ENCODE measurements at places on chromosomes 3 and 15. TPM values are rescaled to one million over a fixed set of nuclear protein-coding genes. Genes with fewer than 3 reads are reported as not detected.

DNA sequence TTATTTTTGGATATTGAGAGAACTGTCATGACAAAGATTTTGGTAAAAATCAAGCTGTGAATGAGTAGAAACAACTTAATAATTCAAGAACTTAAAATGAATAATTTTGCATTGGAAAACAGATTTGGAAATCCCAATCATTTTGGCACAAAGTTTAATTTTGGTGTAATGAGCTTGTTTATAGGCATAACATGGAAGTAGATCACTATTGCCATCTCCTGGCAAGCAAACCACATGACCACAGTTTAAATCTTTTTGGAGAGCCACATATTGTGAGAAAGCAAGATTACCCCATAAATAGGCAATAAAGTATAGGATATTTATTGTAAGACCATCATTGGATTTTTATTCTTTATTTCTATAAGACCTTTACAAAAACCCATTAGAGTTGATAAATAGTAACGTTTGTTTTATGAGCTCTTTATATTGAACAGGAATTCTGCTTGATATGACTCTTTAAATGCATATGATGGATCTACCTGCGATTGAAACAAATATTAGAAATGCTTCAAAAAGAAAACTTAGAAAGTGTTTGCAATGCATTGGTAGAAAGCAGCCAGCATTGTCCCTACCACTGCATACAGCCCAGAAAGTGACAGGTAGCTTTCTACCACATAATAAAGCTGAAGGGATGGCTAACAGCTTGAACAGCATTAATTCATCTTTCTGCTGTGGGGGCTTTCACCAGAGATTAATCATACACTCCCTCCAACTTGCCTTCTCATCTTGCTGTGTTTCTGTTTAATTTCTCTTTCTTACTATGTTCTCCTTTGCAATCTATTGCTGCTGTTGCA, 766.8 kb downstream of the TBL1XR1 start:
- DNase-seq = no peak

FSD2 gene
- 0.09 TPM for polyA plus RNA-seq

- no peak for DNase-seq
These were observed 508.8 kb downstream of the DIPK2A start for GRCh38 chr3:144480416-144480919.

POC1A gene
- 1.3 TPM for polyA plus RNA-seq

DNA sequence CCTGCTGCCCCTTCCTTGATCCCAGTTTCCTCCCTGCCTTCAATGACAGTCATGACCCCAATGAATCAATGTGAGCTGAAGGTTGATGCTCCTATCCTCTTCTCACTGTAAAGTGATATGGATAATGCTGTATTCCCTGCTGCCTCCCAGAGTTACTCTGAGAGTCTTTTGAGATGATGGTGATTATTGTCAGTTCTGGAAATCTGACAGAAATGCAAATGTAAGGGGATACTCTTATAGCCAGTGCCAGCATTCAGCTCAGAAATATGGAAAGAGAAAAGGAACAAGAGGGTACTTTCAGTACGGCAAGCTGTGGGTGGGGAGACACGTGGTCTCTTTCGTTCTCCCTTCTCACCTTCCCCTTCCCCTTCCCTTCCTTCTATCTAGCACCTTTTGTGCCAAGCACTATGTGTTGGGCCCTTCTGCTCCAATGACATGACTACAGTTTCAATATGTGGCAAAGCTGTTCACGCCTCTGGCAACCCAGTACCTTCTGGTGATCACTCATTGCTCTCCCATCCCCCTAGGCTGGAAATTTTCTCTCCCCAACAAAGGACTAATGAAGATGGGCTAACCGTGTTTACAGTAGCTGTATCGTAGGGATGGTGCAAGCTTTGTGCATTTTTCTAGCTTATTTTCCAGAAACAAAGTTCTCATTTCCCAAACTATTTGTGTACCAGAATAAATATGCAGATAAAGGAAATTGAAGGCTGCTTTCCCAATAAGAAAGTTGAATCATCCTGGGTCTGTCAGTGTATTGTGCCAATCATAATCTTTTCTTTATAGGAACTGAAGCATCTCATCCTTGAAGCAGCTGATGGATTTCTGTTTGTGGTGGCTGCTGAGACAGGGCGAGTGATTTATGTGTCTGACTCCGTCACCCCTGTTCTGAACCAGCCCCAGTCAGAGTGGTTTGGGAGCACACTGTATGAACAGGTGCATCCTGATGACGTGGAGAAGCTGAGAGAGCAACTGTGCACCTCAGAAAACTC, 70.3 kb downstream of the ARNT2 start:
- no peak for DNase-seq

RHO gene
- not detected for polyA plus RNA-seq

DPPA2 gene
- not detected for polyA plus RNA-seq

DNA sequence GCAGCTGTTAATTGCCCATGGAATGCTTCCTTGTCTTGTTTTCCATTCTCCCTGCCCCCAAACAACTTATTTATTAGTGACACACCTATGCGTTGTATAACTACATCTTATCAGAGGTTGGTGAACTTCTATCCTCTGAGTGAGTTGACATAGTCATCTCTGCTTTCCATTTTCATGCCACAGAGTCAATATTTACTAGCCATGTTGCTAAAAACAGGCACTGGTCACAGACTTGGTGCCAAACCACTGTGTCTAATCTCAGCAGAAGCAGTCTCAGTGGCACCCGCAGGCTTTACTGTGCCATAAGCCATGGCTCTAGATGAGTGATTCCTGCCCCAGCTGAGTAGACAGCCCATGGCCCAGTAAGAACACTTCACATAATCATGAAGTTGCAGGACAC, 26.5 kb downstream of the DAPK2 start:
- DNase-seq = no peak

- DNase-seq = no peak
These were observed 29.2 kb downstream of the PDHB start for GRCh38 chr3:58404396-58404795.

ACKR4 gene
- polyA plus RNA-seq = not detected

DNA sequence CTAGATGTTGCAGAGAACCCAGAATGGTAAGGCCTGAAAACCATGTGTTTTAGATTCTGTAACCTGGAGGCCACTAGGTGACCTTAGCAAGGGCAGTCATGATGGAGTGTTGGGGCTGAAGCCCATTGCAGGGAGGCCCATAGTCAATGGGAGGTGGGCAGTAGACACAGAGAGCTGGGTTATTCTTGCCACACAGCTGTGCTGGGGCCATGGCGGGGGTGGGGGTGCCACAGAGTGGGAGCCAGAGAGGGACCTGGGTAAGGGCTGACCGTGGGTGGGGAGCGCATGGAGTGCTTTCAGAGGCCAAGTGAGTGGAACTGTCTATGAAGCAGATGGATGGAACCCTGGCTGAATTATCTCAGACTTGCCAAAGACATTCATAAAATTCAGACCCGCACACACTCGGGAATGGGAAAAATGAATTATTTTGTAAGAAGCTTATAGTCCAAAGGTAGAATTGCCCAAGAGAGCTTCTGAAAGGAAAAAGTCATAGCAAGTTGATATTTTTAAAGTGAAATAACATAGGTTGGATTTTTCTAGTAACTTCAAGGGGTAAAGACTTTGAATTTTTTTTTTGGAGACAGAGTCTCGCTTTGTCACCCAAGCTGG, 53.9 kb downstream of the SMAD3 start:
- DNase-seq = no peak

DNA sequence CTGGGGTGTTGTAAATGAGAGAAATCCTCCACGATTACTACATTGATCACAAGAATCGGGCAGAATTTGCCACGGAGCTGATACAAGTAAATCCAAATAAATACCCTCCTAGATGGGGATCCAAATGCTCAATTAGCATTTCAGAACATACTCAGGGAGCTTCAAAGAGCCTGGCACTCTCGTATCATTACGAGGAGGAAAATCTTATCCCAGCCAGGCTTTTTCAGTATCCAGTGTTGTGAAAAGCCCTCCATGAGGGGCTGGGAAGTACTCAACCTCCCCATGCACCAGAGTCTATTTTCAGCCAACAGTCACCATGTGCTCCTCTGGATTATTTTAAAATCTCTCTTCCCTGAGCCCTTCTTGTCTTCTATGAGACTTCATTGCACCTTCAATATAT, 122.6 kb upstream of the ARRDC4 start:
- no peak for DNase-seq

DNA sequence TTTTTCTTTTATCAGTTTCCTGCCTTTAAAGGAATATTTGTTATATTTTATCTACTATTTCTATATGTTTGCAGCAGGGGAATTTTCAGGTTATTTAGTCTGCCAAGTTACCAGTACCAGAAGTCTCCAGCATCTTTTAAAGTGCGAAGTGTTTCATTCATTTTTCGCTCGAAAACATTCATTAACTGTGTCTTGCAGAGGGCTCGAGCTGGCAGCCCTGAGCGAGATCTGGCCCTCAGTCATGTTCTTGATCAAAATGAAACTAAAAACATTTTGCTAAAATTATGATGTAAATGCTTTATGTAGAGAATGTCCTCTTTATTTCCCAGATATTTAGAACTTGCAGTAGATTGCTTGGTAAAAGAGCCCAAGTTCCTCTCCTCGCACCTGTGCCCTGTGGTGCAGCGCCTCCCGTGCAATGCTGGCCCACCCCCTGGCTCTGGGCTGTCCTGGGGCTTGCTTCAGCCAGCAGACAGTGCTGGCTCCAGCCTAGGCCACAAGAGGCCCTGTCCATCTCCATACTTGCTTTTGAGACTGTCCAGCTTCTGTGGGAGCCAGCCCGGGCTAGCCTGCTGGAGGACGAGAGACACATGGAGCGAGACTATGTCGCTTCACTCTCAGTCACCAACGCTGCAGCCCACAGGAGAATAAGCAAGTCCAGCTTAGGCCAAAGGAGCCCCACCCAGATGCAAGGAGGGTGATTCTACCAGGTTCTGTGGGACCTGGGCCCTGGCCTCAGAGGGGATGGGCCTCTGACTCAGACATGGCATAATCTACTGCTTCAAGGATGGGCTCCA, 71.9 kb upstream of the PRR23E start:
- no peak for DNase-seq

GRCh38 chr3:179788996-179789395, 136.2 kb downstream of the USP13 start:
- DNase-seq = no peak

- no peak for DNase-seq
These were observed 96.2 kb downstream of the UBE3A start for GRCh38 chr15:25342629-25343028.

TUSC7 gene
- polyA plus RNA-seq = not detected

DNA sequence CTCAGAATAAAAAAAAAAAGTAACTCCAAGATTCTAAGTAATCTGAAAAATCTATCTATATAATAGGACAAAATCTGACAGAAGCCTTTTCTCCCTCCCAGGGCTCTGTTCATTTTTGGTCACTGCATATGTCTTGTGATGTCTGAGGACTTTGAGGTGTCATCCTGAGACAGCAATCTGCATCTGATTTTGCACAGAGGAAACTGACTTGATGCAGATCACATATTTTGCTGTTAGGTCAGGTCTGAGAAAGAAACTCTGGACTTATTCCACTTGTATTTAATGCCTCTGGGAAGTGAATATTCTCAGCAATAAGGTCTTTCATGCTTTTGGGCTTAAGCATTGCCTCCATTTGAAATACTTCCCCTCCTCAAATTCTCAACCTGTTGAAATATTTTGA, 295.2 kb upstream of the THBS1 start:
- no peak for DNase-seq

DNA sequence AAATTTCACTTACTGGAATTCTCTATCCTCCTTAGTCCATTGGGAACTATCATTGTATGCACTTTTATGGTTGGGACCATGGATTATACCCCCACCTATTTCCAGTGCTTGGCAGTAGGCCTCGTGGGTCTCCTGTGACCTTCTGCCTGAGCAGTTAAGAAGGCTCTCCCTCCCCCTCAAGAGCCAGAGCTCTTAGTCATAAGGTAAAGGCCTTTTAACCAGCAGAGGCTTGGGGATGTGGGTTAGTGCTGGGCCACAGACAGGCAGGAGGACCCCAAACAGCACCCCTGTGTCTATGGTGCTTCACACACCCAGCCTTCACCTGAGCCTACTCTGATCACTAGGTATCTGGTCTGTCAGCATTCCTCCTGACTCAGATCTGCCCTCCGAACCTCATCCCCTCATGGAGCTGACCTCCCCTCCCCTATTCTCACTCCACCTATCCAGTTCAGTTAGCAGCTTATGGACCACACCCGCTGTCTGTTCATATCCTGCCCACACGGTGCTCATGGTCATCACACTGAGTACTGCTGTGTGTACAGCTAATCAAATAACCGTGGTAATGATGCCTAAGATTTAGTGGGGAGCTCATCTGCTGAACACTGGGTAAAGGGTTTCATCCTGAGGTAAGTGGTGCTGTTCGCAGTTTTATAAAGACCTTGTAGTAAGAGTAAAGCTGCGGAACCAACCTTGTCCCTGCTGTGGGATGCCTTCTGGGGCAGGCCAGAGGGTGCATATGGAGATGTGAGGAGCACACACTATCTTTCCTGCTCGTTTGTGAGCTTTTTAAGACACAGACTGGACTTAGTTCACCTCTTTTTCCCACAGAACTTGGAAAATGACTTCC, 40.9 kb downstream of the KLHL18 start:
- peak; percentile 35 for DNase-seq

FBXW12 gene
- polyA plus RNA-seq = not detected

XIRP1 gene
- polyA plus RNA-seq = not detected

DNA sequence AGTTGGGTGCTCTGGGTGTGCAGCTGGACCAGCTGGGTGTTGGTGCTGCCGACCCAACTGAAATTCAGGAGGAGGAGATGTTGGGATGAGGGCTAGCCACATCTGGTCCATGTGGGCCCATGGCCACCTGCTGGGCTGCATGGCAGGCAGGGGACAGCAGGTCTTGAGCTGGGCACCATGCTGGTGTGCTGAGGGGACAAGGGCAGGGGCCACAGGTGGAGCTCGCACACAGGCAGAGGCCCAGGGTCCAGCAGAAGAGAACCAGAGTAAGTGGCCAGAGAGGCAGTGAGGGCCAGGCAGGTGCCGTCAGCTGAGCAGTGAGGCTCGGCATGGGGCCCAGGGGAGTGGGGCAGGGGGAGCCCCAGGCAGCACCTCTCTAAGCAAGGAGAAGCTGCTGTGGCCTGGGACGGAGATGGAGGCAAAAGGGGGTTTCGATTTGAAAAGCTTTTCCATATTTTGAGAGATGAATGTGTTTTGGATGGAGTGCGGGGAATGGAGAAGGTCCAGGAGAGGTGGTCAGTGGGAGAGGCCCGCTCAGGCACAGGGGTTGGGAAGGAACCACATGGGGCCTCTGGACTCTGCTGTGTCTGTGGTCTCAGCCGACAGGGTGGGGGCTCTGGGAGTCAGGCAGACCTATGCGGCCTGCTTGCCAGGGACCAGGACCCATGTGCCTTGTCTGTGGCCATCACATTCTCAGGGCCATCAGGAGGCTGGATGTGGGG, 30.5 kb upstream of the PLXNA1 start:
- no peak for DNase-seq

TMEM207 gene
- not detected for polyA plus RNA-seq

DNA sequence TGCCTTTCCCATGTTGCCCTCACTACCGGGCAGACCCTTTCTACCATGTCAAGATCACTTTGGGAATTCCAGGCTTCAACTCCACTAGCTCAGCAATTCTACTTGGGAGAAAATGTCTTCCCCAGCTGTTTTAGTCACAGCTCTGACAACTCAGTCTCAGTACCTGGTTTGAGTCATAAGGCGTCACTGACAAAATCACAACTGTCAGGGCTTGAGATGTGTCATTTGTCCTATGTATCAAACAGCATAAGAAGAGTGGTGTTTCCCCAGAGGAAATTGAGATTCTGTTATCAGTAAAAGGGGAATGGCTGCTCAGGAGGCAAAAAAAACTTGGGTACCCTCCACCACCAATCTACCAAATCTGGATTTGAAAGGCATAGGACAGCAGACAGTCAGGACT, 594.9 kb upstream of the SUCLG2 start:
- DNase-seq = no peak
